ENCODE measurements at places on chromosomes 11 and 22. TPM values are rescaled to one million over a fixed set of nuclear protein-coding genes. Genes with fewer than 3 reads are reported as not detected.

CHRM1 gene
- not detected for total RNA-seq

DNA sequence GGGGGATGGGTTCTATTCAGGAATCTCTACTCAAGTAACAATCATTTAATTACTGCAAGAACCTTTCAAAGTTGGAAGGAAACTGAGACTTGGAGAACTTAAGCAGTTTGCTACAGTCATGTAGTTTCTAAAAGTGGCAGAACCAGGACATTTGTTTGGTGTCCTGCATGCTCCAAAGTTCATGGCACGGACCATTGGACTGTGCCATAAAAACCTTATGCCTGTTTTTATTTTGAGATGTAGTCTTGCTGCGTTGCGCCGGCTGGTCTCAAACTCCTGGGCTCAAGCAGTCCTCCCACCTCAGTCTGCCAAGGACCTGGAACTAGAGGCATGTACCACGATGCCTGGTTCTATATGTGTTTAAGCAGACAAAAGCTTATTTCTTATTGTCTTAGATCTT, 18.6 kb upstream of the AIFM3 start:
- H3K27me3 ChIP-seq = no peaks in the 10 kb centered on the region
- H3K4me1 ChIP-seq = peaks cover 33% of the 10 kb centered on the region
- DNase-seq = no peak
- H3K36me3 ChIP-seq = peaks cover 60% of the 10 kb centered on the region
- H3K4me3 ChIP-seq = no peak overlapping the region

SPTBN2 gene
- 0.99 TPM for total RNA-seq

DNA sequence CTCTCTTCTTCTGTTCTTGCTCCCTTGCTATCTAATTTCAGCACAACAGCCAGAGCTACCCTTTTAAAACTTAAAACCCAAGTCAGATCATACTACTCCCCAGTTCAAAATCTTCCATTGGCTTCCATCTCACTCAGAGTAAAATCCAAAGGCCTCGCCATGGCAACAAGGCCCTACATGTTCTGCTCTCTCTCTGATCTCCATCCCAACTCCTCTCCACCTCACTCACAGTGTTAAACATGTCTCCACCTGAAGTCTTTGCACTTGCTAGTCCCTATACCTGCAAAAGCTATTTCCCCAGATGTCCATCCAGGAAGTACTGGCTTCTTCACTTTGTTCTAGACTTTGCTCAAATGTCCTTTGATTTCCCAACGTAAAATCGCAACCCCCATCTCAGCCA, 3.0 kb upstream of the GRAP2 start:
- no peaks in the 10 kb centered on the region for H3K27me3 ChIP-seq
- no peak for DNase-seq
- H3K27ac ChIP-seq = no peak overlapping the region
- no peak overlapping the region for H3K4me3 ChIP-seq
- peaks cover 10% of the 10 kb centered on the region for H3K36me3 ChIP-seq

IGLL5 gene
- not detected for total RNA-seq

MCAM gene
- total RNA-seq = 6.0 TPM

DNA sequence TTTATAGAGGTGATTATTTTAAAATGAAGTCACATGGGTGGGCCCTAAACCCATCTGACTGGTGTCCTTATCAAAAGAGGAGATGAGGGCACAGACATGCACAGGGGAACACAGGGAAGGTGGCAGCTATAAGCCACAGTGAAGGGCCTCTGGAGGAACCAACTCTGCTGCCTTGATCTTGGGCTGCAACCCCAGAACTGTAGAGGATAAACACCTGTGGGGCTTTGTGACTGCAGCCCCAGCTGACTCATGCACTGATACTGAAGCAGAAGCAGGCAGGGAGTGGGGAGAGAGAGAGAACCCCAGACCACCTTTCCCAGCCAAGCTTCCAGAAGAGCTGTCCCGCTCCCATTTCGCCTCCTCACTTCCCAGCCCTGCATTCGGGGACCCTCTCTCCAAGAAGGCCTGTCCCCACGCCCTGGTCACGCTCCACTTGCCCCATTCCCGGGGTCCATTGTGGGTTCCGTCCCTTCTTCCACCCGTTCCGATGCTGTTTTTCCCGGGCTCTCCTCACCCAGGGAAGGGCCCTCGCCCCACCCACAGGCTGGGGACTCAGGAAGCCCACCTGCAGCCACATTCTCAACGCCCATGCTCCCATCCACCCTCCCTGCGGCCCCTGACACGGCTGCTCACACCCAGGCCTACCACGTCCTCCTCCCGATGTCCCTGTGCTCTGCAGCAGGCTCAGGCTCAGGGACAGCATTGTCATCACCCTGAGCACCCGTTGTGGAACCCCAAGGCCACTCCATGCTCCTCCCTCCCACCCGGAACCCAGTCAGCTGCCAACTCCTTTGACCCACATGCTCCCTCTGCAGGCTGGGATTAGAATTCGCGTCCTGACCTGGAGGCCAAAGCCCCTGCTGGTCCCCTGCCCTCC, 90.8 kb upstream of the SHANK2 start:
- H3K4me3 ChIP-seq = no peak overlapping the region
- peaks cover 3% of the 10 kb centered on the region for H3K27me3 ChIP-seq
- DNase-seq = no peak
- no peak overlapping the region for H3K27ac ChIP-seq
- H3K4me1 ChIP-seq = no peaks in the 10 kb centered on the region

GRCh38 chr11:74937696-74938475, 11.0 kb downstream of the XRRA1 start:
- peaks cover 29% of the 10 kb centered on the region for H3K36me3 ChIP-seq
- no peak overlapping the region for H3K4me3 ChIP-seq
- no peaks in the 10 kb centered on the region for H3K27me3 ChIP-seq
- no peak overlapping the region for H3K27ac ChIP-seq
- DNase-seq = no peak
- H3K4me1 ChIP-seq = peaks cover 15% of the 10 kb centered on the region

DNA sequence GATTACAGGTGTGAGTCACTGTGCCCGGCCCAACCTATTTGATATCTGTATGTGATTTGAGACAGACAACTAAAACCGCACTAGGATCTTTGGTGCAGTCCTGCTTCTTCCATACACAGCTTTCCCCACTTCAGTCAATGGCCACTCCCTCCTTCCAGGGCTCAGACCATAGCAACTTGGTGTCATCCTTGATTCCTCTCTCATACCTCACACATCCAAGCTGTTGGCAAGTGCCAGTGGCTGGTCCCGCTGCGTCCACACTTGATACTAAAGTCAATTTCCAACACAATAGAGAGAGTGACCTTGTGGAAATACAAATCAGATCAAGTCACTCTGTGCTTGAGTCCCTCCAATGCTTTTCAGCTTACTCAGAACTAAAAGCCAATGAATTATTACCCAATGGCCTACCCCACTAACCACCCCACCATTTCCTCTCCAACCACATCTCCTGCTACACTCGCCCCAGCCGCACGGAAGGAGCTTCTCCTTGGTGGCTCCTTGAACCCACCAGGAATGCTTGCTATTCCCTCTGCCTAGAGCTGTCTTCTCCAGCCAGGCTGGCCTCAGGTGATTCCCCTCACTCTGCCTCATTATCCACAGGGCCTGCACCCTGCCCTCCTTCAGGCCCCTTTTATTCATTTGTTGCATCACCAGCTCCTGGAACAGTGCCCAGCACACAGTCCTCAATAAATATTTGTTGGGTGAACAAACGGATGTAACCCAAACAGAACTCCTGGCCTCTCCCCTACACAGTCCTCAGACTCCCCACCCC, 12.9 kb downstream of the ABTB2 start:
- no peak overlapping the region for H3K27ac ChIP-seq
- DNase-seq = no peak
- H3K36me3 ChIP-seq = peaks cover 7% of the 10 kb centered on the region
- H3K4me1 ChIP-seq = peaks cover 7% of the 10 kb centered on the region
- no peak overlapping the region for H3K4me3 ChIP-seq

TMEM126A gene
- 48.9 TPM for total RNA-seq

GRCh38 chr11:16402654-16403447, 46.5 kb upstream of the SOX6 start:
- H3K4me3 ChIP-seq = no peak overlapping the region
- H3K36me3 ChIP-seq = no peaks in the 10 kb centered on the region
- H3K4me1 ChIP-seq = no peaks in the 10 kb centered on the region
- no peak for DNase-seq
- H3K27ac ChIP-seq = no peak overlapping the region

GRCh38 chr11:122209619-122210366, 93.8 kb upstream of the BLID start:
- no peak overlapping the region for H3K4me3 ChIP-seq
- no peaks in the 10 kb centered on the region for H3K36me3 ChIP-seq
- no peak for DNase-seq
- H3K27me3 ChIP-seq = peaks cover 6% of the 10 kb centered on the region
- no peak overlapping the region for H3K27ac ChIP-seq

CYB5R2 gene
- total RNA-seq = 4.5 TPM

DNA sequence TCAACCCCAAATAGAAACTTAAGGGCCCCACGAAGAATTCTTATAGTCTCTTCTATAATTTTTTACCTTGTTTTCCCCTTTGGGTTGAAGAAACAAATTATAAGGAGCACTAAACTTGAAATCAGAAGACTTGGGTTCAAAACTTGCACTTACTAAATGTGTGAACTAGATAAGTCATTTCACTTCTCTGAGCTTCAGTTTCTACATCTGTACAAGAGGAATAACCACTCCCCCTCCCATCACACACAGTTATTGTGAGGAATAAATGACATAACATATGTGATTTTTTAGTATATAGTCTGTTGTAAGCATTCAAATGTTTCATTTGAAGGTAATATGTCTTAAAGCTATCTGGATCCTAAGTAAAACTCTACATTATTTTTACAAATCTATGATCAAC, 78.8 kb downstream of the LIF start:
- H3K36me3 ChIP-seq = peaks cover 14% of the 10 kb centered on the region
- DNase-seq = no peak
- H3K4me1 ChIP-seq = peaks cover 20% of the 10 kb centered on the region
- H3K27me3 ChIP-seq = no peaks in the 10 kb centered on the region
- H3K4me3 ChIP-seq = no peak overlapping the region

RTN4RL2 gene
- not detected for total RNA-seq

C11orf52 gene
- not detected for total RNA-seq

ELFN2 gene
- total RNA-seq = 0.11 TPM

- no peaks in the 10 kb centered on the region for H3K27me3 ChIP-seq
- DNase-seq = no peak
Observed at GRCh38 chr11:102387043-102387781, 40.2 kb downstream of the BIRC2 start.

DNA sequence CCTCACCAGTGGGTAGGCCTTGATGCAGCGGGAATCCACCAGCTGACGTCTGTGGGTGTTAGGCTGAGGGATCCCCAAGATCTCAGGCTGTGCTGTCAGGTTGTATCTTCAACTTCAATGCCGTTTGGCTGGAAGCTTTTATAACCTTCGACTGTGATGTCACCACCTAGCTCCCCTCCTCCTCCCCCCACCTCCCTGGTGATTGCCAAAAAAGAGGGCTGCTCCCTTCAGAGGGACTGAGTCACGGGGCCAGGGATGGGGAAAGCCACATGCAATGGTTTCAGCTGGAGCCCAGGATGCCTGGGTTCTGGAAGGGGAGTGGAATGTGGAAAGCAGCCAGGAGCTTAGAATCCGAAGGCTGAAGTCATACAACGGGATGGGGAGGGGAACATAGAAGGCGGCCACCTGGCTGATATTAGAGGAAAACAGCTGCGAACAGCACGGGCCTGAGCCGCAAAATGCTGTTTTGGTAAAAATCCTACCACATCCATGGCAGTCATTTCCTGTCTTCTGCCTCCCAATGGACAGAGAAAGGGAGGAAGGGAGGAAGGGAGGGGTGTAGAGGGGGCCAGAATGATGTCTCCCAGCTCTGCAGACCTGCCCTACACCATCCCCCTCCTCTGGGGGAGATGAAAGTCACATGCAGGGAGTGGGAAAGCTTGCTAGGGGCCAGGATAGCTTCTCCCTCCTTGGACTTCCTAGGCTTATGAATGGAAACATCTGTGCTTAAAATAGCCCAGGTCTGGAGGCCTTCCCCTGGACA, at the start of gene LRRN4CL:
Gene LRRN4CL (minus strand): TSS at position 110 of the 763 bp plus-strand sequence. CDS start 1,022 bp downstream, outside the sequence.
- peaks cover 3% of the 10 kb centered on the region for H3K4me1 ChIP-seq
- H3K4me3 ChIP-seq = no peak within 1 kb of the TSS
- H3K27ac ChIP-seq = no peak within 1 kb of the TSS
- peaks cover 23% of the 10 kb centered on the region for H3K36me3 ChIP-seq
- no peak for DNase-seq

DNA sequence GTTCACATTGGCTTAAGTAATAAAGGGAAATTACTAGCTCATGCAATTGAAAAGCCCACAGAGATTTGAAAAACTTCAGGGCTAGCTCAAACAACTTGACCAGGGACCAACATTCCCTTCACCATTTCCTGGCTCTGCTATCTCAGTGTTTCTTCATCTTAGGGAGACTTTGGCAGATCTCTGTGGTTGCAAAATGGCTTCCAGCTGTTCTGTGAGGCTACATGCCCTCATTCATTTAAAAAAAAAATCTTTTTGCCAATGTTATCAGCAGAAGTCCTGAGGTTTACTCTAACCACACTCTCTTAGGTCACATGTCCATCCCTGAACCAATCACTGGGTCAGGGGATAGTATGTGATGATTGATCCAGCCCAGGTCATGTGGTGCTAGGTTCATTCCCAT, 13.9 kb upstream of the RASSF10 start:
- H3K27me3 ChIP-seq = peaks cover 6% of the 10 kb centered on the region
- H3K36me3 ChIP-seq = no peaks in the 10 kb centered on the region
- H3K4me3 ChIP-seq = no peak overlapping the region
- no peaks in the 10 kb centered on the region for H3K4me1 ChIP-seq

DNA sequence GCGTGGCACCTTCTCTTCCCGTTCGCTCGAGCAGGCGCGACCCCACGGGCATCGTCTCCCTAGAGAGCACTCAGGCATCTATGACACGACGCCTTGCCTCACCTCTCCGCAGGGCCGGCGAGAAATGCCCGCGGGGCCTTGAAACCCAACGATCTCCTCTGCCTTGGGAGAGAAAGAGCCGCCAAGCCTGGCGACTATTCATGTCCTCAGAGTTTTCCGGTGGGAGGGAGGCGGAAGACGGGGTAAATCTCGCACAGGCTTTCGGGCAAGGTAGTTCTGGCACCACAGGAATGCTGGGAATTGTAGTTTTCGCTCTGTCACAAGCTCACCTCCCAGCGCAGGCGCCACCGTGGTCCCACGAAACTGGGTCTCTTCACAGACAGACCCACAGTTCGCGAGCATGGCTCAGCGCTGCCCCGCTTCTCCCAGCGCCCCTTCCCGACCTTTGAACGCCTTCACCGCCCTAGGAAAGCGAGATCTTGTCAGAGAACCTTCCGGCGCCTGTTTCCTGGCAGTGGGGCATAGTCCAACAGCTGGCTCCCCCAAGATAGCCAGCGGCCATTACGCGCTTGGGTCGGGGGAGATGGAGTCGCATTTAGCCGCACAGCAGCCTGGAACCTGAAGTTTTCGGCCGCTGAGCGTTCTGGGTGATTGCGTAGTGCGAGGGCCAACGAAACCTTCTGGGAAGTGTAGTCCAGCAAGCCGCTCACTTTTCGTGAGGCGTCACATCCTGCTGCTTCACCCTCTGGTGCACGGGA, at the start of gene CCDC90B:
Gene CCDC90B (minus strand): TSS at position 597 of the 758 bp plus-strand sequence. CDS start 395 bp downstream, at position 202.
- H3K4me1 ChIP-seq = peaks cover 26% of the 10 kb centered on the region
- peak within 1 kb of the TSS; percentile 96 for H3K27ac ChIP-seq
- peak; percentile 91 for DNase-seq
- peaks cover 3% of the 10 kb centered on the region for H3K27me3 ChIP-seq

DNA sequence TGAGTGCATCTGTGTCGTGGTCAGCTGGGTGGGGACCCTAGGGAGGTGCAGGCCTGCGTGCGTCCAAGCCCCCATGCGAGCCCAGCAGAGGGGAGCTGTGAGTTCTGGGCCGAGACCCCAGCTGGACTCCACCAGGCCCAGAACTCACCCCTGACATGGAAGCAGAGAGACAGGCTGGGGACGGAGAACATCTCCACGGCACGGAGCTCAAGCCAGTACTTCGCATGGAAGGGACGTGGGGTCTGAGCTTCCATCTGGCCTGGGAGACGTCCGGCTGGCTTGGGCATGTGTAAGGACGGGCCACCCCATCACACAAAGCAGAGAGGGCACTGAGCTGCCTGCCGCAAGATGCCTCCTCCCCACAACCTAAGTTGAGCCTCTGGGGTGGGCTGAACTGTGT, 422.4 kb downstream of the CTTN start:
- H3K36me3 ChIP-seq = no peaks in the 10 kb centered on the region
- no peak for DNase-seq
- no peak overlapping the region for H3K27ac ChIP-seq
- peaks cover 18% of the 10 kb centered on the region for H3K27me3 ChIP-seq

Data from activated T-helper 2 cell treated with anti-CD3 and anti-CD28 coated beads, Interferon-gamma antibody, Interleukin-2, Interleukin-4, amounts not matched to agents 10 μg/mL and 5 μg/mL and 100 μg/mL, durations not matched to agents 14 hours and 24 hours and 36 hours (primary cell).